ENCODE measurements at places on chromosomes 6 and 20.
A peak's percentile ranks its signal among the peaks of the same experiment; 100 is the strongest.

- ATAC-seq: no peak
Observed at GRCh38 chr6:11750682-11751081, 27.9 kb downstream of the ADTRP start.

DNA sequence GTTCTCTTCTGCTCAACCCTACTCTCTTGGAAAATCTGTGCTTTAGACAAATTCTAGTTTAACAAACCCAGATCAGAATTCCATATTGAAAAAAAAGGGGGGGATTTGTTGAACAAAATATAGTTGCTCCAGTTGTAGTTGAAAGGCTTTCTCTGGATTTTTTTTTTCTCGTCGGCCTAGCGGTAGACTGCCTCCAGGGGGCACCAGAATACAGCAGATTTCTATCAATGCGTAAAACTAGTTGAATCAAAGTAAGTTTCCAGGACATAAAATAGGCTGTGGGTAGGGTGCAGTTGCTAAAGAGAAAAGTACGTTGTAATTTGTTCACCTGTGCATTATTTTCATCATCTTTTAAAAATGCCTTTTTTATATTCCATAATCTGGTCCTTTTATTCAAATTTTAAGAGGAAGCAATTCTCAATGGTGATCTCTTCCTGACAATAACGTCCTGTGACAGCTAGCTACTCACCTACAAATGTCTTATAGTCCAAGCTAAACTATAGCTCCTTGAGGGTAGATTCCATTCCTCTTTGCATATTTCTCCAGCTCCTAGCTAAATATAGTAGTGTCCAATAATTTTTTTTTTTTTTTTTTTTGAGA lies 105.4 kb downstream of the PERP start:
- ATAC-seq: no peak

DNA sequence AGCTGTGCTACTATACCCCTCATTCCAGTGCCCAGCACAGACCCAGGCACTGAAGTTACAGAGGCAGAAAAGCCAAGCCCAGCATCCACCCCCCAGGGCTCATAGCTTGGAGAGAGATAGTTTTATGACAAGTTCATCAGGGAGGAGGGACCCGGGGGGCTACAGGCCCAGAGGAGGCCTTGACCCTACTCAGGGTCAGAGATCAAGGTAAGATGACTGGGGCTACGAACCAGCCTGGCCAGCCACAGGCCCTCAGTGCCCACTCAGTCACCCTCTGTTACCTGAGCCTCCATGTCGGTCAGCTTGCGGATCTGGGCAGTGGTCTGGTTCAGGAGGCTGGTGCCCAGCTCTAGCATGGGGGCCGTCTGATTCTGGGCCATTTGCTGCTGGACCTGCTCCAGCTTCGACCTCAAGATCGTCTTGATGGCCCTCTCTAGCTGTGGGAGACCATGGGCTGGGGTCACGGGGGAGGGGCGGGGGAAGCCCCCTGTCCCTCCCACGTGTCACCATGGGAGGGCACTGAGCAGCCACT lies 26.1 kb downstream of the ANGPT4 start:
- no peak for ATAC-seq

DNA sequence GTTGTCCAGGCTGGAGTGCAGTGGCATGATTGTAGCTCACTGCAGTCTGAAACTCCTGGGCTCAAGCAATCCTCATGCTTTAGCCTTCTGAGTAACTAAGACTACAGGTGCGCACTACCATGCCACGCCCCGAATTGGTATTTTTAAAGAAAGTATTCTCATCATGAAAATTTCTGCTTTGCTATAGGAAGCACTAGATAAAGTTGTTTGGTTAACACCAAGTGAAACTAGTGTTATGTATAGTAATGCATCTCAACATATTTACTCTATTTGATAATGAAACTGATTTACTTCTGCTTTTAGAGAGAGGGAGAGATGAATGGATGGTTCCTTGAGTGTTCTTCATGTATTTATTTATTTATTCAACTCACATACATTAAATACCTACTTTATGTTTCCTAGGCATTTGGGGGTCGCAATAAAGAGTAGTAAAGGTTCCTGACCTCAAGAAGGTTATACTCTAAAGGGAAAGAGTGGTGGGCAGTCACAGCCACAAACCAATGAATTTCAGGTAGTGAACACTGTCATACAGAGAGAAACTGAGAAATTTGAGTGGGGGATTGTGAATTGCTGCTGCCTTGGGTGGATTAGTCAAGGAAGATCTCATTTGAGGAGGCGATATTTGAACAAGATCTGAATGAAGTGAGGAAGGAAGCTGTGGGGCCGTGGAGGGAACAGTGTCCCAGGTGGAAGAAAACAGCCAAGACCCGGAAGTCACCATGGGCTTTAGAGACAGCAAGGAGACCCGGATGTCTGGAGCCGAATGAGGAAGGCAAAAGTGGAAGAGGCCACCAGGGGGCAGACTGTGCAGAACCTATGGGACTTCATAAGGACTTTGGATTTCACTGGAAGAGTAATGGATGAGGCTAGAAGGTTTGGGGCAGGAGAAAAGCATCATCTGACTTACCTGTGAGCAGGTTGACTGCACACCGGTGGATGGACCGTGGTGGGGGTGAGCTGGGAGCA lies 185.6 kb downstream of the TSHZ2 start:
- no peak for ATAC-seq

DNA sequence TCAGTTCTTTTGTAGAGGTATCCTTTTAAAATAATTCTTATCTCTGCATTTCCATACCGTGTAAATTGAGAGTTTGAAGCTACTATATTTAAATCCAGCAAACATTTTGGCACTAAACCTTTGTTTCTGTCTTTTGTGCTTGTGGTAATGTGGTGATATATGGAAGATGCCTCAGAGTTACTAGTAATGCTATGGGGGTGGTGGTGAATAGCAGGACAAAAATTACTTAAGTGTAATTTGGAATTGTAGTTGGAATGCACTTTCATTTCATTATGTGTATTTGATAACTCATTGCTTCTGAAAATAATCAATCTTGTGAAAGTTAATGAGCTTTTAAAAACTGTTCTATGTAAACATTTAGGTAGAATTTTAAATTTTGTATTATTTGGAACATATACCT lies 404.5 kb downstream of the PHF3 start:
- no peak for ATAC-seq

GRCh38 chr6:139905404-139906052 lies 531.1 kb upstream of the CITED2 start:
- no peak for ATAC-seq

DNA sequence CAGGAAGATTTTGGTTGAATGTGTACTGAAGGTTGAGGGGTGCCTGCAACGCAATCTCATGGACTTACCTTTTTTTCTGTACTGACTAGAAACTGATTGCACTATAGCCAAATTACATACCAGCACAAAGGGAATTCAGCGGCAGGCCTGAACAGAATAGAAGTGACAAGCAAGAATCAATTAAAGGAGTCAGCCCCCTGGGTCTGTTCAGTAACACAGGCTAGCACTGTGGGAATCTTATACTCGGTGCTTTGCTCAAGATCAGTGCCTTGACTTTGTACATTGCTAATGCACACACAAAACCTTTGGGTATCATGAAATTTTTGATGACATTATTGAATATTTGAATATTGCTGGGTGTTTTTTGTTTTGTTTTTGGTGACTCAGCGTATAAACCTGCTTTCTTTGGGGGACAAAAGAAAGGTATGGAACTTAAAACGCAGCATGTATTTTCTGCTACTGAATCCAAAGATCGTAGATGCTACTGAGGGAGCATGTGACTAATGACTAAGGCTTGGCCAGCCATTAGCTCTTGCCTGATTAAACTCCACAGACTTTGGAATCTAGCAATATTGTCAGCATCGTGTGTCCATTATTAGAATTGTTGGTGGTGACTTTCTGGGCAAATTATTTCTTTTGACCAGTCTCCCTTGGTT lies 236.6 kb downstream of the ARID1B start:
- ATAC-seq: no peak

DNA sequence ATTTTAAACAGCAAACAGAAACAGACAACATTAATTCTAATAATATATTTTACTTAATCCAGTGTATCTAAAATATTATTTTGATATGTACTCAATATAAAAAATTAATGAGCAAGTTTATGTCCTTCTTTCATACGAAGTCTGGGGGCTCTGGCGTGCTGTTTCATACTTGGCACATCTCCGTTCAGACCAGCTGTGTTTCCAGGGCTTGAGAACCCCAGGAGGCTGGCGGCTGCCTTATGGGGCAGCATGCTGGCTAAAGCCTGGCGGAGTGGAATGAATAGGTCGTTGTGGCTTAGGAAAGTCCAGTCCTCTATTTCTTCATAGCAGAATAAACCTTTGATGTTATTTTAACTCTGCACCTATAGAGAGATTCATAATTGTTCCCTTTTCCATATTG lies 43.3 kb downstream of the DUSP22 start:
- ATAC-seq: no peak

DNA sequence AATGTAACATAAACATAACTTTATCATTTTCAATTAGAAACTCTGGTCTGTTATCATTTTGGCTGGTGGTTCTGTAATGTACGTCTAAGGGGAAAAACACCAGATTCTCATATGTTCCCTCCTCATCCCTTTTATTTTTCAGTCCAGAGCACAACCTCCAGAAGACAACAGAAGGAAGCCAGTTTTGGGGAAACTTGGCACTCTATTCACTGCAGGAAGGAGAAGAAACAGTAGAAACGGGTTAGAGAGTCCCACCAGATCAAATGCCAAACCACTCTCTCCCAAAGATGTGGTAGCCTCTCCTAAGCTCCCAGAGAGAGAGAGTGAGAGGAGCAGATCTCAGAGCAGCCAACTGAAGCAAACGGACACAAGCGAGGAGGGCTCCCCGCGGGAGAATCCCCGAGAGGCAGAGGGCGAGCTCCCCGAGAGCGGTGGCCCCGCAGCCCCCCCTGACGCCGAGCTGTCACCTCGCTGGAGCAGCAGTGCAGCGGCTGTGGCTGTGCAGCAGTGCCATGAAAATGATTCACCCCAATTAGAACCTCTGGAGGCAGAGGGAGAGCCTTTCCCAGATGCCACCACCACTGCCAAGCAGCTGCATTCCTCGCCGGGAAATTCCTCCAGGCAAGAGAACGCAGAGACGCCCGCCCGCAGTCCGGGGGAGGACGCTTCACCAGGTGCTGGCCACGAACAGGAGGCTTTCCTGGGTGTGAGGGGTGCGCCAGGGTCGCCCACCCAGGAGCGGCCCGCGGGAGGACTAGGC lies 117.8 kb downstream of the RTN4IP1 start:
- ATAC-seq: peak; percentile 18

GRCh38 chr6:53866226-53866625 lies 71.4 kb downstream of the LRRC1 start:
- ATAC-seq: no peak

GRCh38 chr6:136117081-136117480 lies 133.0 kb downstream of the MTFR2 start:
- ATAC-seq: no peak

GRCh38 chr6:157600807-157601206 lies 219.8 kb downstream of the ZDHHC14 start:
- ATAC-seq: no peak

DNA sequence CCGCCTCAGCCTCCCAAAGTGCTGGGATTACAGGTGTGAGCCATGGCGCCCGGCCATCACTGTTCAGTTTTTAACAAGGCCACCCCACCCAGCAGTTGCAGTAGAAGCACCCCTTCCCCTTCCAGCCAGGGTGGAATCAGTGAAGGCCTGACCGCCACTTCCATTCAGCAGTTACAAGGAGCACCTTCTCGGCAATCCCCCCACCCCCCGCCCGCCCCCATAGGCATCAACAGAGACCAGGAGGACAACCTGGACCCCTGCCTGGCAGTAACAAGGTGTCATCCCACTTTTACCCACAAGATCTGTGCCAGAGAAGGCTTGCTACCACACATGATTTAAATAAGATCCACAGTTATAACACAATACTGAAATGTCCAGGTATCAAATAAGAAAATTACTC lies 23.1 kb downstream of the NCR2 start:
- ATAC-seq: no peak

GRCh38 chr6:4714961-4715501 lies 61.2 kb upstream of the CDYL start:
- no peak for ATAC-seq

DNA sequence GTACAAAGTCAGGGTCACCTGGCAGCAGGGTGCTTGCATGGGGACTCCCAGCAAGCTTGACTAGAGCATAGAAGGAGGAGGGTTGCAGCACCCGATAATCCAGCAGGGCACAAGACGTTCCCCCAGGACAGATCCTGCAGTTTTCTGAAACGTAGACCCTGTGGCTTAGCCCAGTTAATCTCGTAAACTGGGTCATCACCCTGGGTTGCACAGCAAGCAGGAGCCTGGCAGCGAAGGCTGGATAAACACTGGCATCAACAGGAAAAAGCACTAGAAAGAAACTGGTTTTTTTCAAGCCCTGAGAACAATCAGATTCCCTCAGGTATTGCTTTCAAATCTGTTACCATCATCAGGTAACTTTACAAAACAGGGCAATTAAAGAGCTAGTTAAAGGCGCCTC lies 92.6 kb downstream of the PDE7B start:
- no peak for ATAC-seq

DNA sequence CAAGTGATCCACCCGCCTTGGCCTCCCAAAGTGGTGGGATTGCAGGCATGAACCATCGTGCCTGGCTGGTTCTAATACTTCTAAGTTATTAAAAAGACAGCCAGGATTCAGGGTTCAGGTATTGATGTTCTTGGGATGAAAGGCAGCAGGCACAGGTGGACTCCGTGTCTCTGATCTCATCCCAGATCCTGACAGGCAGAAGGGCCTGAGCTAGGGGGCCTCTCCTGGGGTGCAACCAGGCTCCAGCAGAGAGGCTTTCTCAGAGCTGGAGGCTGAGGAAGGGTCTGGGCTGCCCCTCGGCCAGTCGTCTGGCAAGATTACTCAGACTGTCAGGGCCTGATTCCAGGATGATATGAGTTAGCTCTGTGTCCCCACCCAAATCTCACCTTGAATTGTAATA lies 106.3 kb downstream of the SCML4 start:
- ATAC-seq: no peak

DNA sequence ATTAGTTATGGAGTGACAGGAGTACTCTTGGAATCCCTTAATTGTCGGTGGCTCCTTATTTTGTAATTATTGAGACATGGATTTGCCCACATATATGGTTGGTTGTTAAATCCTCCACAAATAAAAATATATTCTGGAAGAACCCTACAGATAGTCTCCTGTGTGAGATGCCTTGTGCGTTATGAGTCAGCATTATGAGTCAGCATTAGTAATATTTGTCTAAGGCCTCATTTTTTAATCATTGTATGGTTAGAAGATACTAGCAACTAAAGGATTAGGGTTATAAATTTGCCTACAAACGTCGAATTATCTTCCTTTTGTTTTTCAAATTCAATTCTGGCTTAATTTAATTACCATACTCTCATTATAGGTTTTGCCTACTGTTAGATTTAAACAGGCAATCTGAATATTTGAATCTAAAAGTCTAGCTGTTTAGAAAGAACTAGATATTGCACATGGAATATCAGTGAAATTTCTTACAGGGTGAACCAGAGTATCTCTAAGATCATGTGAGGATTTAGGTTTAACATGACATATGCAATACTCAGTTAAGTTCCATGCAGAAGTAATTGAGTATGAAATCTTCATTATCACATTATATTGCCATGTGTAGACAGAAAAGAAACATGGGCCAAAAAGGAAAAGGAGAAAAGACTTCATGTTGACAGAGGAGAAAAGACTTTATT lies 5.9 kb downstream of the C6orf58 start:
- ATAC-seq: no peak

All from gastroesophageal sphincter (tissue), 4 donors.